ENCODE measurements at places on chromosomes 16 and 17.

DNA sequence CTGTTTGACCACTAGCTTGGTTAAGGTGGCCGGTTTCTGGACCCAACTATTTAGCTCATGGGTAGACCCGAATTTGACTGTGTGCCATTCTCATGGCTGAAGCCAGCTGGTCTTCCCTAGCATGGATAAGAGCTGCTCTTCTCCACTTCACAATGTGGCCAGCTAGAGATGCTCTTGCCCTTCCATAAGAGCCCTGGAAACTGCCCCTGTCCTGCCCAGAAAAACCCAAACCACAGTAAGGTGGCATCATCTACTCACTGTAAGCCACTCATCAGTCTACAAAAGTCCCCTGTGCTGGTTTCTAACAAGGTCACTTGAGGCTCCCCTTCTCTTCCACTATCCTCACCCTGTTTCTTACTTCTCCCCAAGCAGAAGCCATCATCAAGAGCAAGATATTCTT is 165.1 kb downstream of the HS3ST2 start:
- DNase-seq, result no peak

GRCh38 chr16:62596125-62596524 is 559.9 kb upstream of the CDH8 start:
- no peak for DNase-seq

- no peak for DNase-seq
Measured at GRCh38 chr16:75296606-75297005, 45.2 kb upstream of the BCAR1 start.

GRCh38 chr16:3858801-3859200 is 21.7 kb downstream of the CREBBP start:
- no peak for DNase-seq

DNA sequence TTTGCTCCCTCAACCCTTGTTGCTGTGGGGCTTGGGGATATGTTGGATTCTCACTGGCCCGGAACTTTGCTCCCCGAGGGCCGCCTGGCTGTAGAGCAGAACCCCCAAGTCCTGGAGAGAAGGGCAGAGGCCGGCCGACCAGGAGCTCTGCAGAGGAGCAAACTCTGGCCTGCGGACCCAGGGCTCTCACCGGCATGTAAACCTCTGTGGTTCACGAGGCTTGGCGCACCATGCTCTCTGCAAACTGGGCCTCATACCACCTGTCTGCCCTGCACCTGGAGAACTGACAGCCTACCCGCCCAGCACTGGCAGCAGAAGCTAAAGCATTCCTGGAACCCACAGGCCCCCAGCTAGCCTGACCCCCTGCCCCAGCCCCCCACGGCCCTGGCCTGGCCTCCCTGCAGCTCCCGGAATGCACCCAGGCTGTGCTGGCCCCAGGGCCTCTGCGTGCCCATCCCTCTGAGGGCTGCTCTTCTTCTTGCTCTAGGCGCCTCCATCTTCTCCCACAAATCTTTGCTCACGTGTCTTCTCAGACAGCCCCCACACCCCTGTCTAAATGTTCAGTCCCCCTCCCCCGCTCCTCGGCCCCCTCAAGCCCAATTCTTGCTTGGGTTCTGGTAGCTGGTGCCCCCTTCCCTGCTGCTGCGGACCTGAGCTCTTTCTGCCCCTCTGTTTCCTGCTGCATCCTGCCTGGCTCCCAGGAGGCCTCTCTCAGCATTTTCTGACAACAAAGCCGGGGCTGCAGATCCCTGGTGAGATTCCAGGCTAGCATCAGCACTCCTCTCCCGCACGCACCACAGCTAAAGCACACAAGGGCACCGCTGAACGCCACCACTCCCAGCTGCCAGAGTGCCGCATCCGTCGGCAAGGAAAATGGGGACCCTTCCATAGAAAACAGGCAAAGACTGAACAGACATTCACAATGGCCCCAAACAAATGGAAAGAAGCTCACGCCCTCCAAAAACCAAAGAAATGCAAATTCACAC is 23.3 kb downstream of the ACTG1 start:
- no peak for DNase-seq

DNA sequence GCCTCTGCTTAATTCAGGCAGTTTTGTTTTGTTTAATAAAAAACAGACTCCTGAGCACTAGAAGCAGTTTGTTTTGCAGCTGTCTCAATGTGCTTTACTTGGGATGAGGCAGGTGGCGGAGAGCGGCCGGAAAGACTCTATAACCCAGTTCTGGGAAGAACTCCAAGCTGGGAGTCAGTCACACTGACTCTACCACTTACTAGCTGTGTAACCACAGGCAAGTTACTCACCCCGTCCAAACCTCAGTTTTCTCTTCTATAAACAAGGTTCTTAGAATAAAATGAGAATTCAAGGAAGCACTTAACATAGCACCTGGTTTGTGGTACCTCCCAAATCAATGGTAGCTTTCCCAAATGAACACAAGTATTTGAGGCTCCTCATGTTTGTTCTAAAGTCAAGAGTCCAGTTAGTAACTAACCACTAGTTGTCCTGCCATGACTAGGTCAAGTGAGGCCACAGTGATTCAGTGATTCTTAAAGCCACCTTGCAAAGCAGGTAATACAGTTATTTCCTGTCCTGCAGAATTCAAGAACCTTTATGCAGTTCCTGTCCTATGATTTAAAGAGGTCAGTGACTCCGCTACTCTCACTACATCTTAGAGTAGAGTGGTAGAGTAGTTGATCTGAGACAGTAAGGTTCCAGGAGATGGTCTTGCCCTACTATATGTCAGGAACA is 2.7 kb downstream of the TXNDC17 start:
- DNase-seq, result no peak

DNA sequence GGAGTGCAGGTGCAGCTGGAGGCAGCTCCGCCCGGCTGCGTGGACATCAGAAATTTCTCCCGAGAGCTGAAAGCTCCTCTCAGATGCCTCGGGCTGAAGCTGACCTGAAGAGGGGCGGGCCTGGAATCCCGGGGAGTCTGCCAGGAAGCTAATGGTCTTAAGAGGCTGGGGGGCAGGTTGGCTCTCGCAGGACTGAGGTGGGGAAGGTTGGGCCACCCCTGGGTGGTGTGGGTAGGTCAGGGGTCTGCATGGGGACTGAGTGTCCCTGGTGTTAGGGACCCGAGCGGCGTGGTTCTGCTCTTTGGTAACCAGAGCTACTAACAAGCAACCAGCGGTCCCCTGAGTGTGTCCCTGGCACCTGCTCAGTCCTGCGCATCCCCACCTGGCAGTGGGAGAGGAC is 3.5 kb downstream of the CHMP6 start:
- DNase-seq, result no peak

GRCh38 chr16:57062329-57062728 is 30.1 kb upstream of the CPNE2 start:
- DNase-seq, result no peak

- no peak for DNase-seq
Measured at GRCh38 chr16:86751076-86752030, 173.0 kb downstream of the FOXL1 start.

DNA sequence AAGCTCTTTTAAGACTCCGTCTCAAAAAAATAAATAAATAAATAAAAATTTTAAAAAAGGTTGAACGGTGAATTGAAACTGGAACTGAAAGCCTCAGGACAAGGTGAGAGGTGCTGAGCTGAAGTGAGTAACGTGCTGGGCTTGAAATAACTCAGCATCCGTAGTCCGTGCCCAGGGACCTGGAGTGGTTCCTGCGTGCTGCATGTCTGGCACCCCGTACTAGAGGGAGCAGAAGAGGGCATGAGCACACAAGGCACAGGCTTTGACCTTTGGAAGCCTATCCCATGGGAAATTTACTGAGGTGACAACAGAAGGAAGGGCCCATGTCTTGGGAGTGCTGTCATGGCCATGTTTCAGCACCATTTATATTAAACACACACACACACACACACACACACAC is 4.5 kb upstream of the MEIOB start:
- no peak for DNase-seq

- DNase-seq, result no peak
Measured at GRCh38 chr16:63331111-63331510, 1294.9 kb upstream of the CDH8 start.

DNA sequence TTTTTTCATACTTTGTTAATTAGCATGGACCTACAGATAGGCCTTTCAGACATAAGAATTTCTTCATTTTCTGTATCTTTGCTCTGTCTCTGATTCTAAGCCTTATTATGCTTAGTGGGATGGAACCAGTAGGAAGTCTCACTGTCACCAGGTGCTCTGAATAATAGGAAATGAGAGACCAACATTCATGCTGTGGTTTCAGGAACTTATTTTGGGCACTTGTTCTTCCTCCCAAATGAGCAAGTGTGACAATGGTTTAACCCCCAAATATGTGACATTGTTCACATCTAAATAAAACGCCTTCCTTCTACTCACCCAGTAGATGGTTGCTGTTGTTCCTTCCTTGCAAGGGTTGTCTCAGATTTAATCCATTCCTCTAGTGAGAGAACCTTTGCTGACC is 100.2 kb downstream of the SYCE1L start:
- DNase-seq, result no peak

DNA sequence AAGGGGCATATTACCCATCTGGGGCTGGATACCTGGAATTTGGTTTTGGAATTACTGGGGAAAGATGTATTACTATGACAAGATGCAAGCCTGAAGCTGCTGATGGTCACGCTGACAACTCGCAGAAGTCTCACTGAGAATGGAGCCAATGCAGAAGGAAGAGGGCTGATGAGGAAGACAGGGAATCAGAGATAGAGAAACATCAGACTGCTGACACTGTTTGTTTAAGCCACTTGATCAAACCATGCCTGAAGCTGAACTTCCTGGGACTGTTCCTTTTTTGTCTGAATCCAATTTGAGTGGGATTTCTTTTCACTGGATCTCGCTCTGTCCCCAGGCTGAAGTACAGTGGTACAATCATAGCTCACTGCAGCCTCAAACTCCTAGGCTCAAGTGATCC is 133.9 kb downstream of the GAS7 start:
- no peak for DNase-seq

DNA sequence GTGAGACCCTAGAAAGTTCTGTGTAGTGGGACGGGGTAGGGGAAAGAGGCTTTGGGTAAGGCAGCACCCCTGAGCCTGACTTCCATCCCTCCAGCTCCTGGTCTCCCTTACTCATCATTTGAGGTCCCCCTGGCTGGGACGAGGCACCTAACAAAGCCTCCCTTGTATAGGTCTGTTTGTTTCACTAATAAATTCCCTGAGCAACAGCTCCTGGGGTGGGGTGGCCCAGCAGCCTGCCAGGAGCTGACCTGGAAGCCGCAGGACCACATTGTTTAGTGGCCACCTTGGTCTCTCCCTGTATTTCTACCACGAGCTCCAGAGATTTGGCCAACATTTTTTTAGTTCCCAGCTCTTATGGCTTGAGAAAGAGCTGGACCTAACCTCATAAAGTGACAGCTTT is 7.2 kb downstream of the PRR15L start:
- DNase-seq, result no peak

GRCh38 chr17:36705874-36706731 is 104.7 kb downstream of the MRM1 start:
- peak; percentile 22 for DNase-seq

GRCh38 chr17:81858170-81858966 is 2.0 kb downstream of the P4HB start:
- DNase-seq, result no peak

- DNase-seq, result no peak
Measured at GRCh38 chr17:66301367-66301863, 998 bp upstream of the PRKCA start.

- no peak for DNase-seq
Measured at GRCh38 chr17:57714665-57715180, 30.4 kb downstream of the CCDC182 start.
